ENCODE measurements at places on chromosomes 13 and 19.

DNA sequence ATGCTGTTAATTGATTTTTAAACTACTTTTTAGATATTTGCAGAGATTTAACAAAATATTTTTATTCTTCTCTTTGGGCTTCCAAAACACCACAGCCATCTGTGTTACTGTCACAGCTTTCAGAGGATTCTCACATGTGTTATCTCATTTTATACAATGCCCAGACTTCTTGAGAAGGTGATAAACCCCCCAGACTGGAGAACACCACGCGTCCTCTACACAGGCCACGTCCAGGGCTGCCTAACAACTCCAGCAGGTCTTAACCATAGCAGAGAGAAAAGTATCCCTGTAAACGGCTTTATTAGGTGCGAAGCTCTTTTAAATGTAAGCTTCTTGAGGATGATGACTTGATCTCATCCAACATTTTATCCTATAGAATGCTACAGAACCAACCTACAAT is 2.0 kb downstream of the GPR183 start:
- DNase-seq = no peak

DNA sequence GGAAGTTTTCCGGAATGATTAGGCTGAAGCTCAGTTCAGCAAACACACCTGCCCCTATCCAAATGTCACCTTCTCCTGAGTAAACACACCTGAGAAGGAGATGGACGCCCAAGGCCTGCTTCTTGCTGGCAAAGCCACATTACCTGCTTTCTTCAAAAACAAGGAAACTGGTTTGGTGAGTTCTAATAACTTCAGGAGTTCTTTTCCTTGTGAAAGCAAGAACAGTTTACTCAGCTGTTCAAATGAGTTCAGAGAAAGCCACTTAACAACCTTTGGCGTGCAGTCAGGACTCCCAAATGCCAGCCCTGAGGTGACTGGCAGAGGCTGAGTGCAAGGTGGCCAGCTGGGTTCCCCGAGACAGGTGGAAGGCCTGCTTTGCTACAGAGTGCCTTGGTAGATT is 160.5 kb downstream of the STK24 start:
- no peak for DNase-seq

DNA sequence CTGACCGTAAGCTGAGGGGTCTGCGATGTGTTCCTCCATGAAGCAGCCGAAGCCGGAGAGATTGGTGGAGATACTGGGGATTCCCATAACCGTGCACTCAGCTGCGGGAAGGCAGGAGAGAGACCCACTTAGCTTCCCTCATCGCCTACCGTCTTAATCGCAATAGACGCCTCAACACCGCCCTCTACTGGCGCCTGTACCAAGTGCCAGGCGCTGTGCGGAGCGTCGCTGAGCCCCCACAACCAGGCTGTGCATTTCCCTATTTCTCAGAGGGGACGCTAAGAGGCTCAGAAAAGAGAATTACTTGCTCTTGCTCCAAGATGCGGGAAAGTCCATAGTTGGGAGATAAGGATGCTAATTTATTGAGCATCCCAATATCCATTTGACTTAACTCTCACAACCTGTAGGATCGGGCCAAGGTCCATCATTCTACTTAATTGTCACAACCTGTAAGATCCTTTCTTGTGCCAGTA is 5.8 kb downstream of the FTL start:
- peak; percentile 88 for DNase-seq

DNA sequence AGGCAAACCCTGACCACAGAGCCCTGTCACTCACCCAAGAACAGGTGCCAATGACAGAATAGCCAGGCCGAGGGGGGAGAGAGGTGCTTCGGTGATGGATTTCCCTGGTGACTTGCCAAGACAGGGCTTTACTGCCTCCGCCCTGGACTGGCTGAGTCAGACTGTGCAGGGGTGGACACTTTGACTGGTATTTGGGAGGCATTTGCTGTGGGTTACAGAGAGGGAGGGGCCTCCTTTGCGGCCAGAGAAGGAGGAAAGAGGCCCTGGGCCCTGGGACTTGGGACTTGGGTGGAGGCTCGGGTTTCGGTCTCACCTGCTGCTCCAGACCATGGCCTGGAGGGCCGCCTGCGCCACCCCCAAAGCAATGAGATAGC is 4.6 kb upstream of the EPS8L1 start:
- no peak for DNase-seq

DNA sequence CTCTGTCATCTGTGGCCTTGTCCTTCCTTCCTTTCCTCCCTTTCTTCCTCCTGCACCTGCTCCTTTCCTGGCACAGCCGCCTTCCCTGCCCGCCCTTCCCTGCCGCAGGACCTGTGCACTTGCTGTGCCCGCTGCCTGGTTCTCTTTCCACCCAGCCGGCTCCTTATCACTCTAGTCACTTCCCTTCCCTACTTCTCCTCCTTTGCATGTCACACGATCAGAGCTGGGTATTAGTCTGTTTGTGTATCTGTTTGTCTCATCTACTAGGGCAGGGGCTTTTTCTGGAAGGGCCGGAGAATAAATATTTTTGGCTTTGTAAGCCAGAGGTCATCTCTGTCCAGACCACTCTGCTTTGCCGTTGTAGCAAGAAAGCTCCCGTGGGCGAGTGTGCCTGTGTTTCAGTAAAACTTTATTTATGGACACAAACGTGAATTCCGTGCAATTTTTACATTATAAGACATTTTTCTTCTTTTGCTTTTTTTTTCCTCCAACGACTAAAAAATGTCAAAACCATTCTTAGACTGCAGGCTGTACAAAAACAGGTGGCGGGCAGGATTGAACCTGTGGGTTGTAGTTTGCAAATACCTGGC is 6.1 kb downstream of the KDM4B start:
- no peak for DNase-seq

All from femur (tissue), 1 donor.